NCI-H345 (cell line): ENCODE measurements at places on chromosomes 4 and X.

- no peak for DNase-seq
Observed at GRCh38 chr4:14744346-14744745, 257.9 kb upstream of the CPEB2 start.

DNA sequence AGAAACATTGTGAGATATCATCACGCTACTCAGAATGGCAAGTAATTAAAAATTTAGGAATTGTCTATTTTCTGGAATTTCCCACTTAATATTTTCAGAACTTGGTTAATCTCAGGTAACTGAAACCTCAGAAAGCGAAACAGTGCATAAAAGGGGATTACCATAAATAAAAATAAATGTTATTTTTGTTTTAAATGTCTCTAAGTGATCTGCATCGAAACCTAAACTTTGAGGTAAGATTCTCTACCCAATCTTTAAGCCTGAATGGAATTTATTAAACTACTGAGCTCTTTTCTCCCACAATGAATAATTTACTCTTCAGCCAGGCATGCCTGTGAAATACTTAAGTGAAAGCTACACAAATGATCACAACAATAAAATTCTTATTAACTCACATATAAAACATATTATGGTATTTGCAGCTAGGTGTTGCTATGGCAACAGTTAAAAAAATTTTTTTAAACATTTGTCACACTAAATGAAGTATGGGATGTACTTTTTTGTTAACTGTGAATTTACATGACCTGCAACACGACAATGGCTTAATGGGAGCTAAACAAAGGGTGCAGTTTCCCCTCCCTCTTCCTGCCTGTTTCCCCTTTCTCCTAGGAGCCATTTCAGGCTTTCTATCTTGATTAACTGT lies 220.2 kb upstream of the PRPS2 start:
- no peak for DNase-seq

- DNase-seq = no peak
Observed at GRCh38 chr4:169345316-169345721, 74.6 kb upstream of the SH3RF1 start.

DNA sequence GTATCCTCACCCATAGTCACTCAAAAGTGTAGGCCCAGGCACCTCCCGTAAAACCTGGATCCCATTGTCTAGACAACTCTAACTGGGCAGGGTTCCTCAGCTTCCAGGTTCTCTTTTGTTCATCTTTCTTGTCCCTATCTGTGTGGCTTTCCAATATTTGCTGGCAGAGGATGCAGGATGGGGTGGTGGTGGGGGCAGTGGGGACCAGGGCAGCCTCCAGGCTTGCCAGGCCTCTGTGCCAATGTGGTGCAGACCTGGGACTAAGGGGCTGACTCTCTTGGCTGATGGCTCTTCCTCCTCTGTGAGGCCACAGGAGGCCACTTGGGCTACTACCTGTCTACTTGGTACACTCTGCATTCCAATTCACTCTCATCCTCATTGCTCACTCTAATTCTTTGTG lies 76.4 kb downstream of the NBDY start:
- DNase-seq = no peak

DNA sequence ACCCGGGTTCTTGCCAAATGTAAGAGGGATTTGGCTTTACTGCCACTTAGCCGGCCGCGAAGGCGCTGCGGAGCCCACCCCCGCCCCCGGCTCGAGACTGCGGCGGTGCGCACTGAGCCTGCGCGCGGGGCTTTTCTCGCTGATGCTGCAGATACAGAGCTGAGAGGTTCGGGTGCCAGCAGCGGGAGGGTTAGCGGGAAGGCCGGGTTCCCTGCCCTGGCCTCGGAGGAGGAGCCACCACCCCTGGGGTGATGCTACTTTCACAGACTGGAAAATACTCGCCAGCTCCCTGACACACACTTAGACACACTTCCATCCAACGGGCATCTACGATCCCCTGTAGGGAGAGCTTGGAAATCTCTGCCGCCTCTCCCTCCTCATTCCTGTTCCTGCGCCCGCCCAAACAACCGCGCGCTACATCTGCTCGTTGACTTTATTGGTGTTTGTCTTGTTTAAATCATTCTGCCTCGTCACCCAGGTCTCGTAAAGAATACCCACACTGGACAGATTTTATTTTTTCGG lies 2.1 kb upstream of the PCDH7 start:
- peak; percentile 75 for DNase-seq

GRCh38 chr4:124737619-124738018 lies 25.1 kb upstream of the ANKRD50 start:
- no peak for DNase-seq

- no peak for DNase-seq
Observed at GRCh38 chr4:186819342-186820086, 95.9 kb upstream of the FAT1 start.

DNA sequence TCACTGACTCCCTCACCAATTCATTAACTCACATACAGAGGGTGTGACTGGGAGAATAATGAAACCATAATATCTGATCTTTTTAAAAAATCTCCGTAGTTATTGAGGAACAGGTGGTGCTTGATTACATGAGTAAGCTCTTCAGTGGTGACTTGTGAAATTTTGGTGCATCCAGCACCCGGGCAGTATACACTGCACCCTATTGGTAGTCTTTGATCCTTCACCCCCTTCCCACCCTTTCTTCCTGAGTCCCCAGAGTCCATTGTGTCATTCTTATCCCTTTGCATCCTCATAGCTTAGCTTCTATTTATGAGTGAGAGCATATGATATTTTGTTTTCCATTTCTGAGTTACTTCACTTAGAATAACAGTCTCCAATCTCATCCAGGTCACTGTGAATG lies 1143.8 kb downstream of the PCDH19 start:
- DNase-seq = no peak

- peak; percentile 67 for DNase-seq
Observed at GRCh38 chrX:101485212-101485949, at the start of gene ARMCX4. Gene ARMCX4, plus strand, starts transcription at chrX:101485456. Its CDS starts 3,134 bp downstream, at chrX:101488590.

DNA sequence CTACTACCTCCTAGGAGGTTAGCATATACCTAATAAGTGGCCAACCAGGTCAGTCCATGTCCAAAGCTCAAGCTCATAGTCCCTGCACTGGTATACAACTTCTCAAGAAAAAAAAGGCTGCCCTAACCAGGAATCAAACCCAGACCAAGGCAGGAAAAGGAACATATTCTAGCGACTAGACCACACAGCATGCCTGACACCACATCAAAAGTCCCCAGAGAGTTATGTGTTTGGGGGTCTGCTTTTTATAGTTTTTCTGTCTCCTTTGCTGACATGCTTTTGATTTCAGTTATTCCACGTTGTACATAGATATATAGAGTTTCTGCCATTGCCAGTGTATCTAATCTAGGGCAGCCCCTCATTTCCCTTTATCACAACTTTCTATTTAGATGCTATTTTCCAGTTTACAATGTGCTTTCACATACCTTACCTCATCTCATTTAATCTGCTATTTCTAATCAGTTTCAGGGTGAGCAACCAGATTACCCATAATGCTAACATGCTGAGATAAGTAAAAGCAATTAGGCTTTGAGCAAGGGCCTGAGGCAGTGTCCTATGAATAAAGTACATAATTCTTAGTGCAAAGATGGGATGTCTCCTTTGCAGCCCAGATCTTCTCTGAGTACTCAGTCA lies 17.8 kb downstream of the ARHGEF6 start:
- no peak for DNase-seq

DNA sequence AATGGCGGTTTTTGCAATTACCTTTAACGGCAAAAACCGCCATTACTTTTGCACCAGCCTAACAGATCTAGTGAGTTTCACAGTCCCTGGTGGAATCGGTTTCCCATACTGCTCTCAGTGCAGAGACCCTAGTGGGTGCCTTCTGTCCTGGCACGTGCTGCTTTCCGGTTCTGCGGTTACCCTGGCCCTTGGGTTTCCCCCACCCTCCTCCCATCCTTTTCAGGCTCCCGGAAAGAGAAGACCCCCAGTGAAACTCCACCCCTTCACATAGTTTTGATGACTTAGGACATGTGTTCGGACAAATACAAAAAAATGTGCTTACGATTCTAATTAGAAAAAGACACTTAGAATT lies 36.9 kb downstream of the NLGN3 start:
- DNase-seq = peak; percentile 48

DNA sequence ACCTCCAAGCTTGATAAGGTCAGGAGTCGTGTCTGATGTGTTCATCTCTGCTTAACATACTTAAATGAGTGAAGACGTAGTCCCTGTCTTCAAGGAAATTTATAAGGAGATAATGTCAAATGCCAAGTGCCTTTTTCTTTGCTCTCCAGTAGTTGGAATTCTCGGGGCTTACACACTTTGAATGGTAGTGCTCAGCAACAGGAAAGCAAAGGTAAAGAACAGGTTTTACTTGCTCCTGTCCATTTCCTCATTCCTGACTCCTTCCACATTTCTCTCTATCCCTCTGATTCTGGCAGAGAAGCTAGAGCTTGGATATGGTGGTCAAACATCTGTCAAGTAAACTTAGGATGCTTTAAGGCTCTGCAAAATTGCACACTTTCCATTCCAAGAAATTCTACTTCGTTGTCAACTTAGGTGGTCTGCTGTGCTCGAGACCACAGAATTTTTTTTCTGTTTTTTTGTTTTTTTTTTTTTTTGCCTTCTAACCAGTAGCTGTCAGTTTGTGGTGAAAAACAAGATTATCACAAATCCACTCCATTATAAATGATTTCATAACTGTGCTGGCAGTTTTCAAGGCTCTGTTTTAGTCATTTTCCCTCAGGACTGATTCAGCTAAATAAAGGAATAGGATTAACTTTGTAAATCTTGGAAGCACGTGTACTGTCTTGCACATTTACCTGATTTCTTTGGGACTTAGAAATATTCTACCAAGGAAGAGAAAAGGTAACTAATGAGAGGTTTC lies 180.8 kb upstream of the ANXA3 start:
- DNase-seq = no peak

DNA sequence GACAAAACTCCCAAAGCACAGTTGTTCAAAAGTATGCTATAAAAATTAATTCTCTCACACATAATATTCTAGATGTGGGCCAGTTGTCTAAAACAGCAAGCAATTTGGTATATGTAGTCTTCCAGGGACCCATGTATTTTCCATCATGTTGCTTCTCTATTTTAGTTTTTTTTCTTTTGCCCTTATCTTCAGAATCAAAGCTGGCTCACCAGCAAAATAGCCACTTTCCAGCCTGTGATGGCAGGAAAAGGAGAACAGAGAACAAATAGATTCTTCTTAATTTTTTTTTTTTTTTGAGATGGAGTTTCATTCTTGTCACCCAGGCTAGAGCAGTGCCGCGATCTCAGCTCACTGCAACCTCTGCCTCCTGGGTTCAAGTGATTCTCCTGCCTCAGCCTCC lies 680.8 kb upstream of the TENM3 start:
- no peak for DNase-seq

DNA sequence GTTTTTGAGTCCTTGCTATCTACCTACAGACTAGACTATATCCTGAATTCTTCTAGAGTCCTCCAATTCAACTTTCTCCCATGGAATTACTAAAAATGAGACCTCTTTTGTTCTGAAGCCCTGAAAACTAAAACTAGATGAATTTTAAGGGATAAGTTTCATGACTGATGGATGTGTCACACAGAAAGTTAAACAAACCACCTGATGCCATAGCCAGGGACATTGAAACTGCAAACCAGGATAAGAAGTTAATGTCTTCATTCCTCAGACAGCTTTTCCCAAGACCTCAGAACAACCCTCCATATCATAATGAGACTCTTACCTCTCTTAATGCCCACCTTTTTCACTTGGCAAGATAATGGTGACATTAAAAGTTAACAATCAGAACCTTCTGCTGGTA lies 81.5 kb upstream of the PTPN13 start:
- no peak for DNase-seq

DNA sequence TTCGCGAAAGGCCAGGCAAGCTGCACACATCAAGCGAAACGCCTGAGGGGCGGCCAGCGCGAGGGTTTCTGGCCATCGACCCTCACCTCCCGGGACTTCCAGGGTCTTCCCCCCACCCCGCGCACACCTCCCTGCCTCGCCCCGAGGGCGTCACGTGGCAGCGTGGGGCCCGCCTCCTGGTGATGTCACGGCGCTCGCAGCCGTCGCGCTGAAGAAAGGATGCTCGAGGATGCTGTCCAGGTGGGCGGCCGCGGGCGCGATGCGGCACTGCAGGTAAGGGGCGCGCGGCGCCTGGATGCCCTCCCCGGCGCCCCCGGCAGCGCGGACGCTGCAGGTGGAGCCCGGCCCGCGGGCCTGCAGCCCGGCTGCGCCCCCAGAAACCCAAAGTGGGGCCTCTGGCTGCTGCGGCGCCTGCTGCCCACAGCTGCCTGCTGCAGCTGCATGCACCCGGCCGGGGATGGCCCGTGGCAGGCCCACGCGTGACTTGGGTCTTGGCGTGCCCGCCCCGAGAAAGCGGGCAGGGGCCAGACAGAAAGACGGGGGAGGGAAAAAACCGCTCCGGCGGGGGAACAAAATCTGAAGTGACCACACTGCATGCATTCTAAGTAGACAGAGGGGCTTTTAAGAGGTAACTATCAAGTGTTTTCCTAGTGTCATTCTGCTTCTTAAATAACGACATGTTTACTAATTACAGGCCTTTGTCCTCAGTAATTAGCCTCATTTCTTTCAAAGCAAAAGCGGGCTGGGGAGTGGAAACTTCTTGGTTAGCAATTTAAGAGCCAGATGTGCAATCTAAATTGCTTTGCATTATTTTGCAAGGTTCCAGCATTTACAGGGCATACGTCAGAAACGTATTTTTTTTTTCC lies 1.7 kb downstream of the CLCN4 start:
- peak; percentile 72 for DNase-seq

GRCh38 chr4:23811161-23811560 lies 78.7 kb downstream of the PPARGC1A start:
- DNase-seq = no peak

GRCh38 chr4:42350611-42351182 lies 46.6 kb upstream of the SHISA3 start:
- no peak for DNase-seq

GRCh38 chr4:99324979-99325378 lies 3.8 kb upstream of the ADH1B start:
- DNase-seq = no peak

DNA sequence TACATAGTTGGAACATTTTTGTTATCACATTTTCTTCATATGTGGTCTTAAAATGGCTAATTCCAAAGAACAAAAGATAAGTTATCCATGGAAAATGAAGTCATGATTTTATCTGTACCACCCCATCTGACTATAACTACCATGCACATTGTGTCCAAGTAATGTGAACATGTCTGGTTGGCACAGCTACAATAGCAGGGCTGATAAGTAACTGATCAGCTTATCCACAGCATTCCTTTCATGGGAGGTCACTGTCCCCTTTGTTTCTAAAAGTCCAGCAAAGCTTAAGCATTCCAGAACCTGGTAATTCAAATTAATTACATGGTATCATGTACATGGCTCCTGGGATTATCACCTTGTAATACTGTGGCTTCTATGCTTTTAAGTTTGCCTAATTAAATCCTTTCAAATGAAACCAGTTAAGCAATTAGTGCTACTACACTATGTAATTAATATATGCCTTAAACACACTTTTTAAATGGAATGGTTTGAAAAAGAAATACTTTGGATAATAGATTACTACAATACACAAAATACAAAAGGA lies 21.1 kb upstream of the SORBS2 start:
- DNase-seq = no peak
